Left renal cortex interstitium (tissue), 4 donors: ENCODE measurements at places on chromosomes 7 and 10. TPM values are rescaled to one million over a fixed set of nuclear protein-coding genes. Genes with fewer than 3 reads are reported as not detected.

FOXI2 gene
- 1.3 TPM for polyA plus RNA-seq

DLX5 gene
- polyA plus RNA-seq, result 0.13 TPM

CLDN15 gene
- polyA plus RNA-seq, result 18.3 TPM

HMX3 gene
- not detected for polyA plus RNA-seq

UNCX gene
- 19.5 TPM for polyA plus RNA-seq

GRCh38 chr7:29793507-29793906 is 12.8 kb upstream of the WIPF3 start:
- DNase-seq, result no peak

DNA sequence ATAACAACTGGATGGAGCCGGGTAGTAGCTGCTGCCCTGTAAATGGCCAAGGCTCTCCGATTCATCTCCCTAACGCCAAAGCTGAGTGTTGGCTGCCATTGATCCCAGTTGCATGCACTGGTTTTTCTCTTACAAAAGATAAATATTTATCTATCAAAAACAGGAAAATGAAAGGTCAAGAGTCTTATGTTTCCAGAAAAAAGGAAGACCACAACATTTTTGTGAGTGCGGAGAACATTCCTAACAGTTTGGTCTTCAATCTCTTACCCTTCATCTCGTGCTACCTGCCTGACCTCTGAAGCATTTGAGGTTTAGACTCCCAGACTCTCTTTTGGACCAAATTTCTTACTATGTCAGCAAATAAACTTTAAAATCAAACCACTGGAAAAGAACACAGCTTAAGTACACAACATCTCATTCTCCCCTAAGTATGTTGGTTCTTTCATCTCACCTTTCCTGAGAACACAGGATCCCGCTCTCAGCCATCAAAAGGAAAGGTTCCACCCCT is 61.6 kb downstream of the SORBS1 start:
- no peak for DNase-seq

DNA sequence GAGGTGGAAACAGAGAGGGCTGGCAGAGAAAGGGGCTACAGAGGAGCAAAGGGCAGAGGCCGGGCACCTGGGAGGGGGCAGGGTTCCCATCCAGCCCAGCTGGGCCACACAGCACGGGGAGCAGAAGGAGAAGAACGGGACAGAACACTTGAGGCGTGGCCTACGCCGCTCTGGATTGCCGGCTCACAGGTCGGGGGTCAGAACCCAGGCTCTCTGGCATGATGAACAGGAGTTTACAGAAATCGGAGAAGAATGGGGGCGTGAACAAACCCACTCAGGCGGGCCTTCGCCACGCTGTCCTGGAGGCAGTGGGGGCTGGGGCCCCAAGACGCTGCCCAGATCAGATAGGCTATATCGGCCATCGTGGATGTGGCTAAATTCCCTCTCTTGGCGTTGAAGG is 362.2 kb upstream of the SHH start:
- DNase-seq, result no peak

GRCh38 chr10:35421553-35422178 is 85.4 kb downstream of the CCNY start:
- no peak for DNase-seq
